ENCODE measurements at places on chromosomes 1 and 21. TPM values are rescaled to one million over a fixed set of nuclear protein-coding genes. Genes with fewer than 3 reads are reported as not detected.

- DNase-seq: no peak
Measured at GRCh38 chr1:246032031-246032551, 475.0 kb downstream of the SMYD3 start.

DNA sequence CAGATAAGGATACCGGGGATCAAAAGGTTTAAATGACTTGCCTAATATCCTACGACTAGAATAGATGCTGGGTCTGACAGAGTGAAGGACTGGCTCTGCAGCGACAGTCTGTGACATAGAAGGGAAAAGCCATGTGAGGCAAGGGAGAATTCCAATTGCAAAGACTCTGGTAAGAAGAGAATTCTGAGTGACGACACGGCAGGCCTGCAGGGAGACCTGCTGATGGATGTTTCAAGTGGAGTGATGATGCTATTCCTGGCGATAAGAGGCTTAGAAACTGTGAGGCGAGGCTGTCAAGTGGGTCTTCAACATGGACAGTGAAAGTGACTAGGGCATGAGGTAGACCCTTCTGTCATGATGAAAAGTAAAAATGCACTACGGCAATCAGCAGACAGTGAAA is 176.6 kb upstream of the PBX1 start:
- DNase-seq: no peak

GRCh38 chr1:224783006-224783651 is 146.3 kb upstream of the DNAH14 start:
- DNase-seq: no peak

- DNase-seq: no peak
Measured at GRCh38 chr1:115084902-115085511, 4.3 kb downstream of the TSPAN2 start.

GPX7 gene
- total RNA-seq: 8.1 TPM

RBM8A gene
- 83.3 TPM for total RNA-seq

VASH2 gene
- total RNA-seq: 4.8 TPM

WNT4 gene
- 0.32 TPM for total RNA-seq
